ENCODE measurements at places on chromosomes 7 and 10.

DNA sequence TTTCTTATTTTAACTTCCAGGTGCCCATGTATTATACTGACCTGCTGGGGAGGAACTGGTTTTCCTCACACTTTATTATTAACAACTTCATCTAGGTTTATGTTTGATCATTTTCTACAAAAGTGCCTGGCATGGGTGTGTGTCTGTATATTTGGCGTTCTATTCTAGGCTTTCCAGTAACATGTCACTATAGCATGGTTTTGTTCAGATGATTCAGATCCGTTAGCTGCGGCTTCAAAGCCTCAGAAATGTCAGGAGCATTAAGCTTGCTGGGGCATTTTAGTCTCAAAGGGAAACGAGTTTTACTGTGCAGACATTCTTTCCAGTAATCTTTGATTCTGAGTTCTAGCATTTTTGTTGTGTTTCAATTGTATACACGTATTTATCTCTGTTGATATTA, 2.3 kb downstream of the INPP5A start:
- peak; percentile 30 for DNase-seq
- H3K4me3 ChIP-seq = peak overlapping the region; percentile 94
- H3K4me1 ChIP-seq = peaks cover 66% of the 10 kb centered on the region
- peaks cover 7% of the 10 kb centered on the region for H3K27me3 ChIP-seq
- H3K27ac ChIP-seq = peak overlapping the region; percentile 89

DNA sequence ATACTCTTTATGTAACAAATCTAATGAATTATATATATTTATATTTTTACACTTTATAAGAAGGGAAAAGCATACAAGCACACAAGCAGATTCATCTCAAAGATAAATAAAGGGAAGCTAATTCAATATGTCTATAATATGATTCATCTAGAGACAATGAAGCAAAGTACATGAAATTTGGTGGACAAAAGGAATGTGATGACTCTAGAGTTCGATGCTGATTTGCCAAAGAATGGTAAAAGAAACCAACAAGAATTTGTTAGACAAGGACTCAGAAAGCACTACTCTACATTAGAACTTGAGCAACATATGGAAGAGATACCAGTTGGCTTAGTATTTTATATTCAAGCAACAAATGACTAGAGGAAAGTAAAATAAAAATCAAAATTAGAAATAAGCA, 536.5 kb upstream of the TEX47 start:
- H3K27ac ChIP-seq = no peak overlapping the region
- no peaks in the 10 kb centered on the region for H3K27me3 ChIP-seq
- H3K4me3 ChIP-seq = no peak overlapping the region
- no peaks in the 10 kb centered on the region for H3K4me1 ChIP-seq

DNA sequence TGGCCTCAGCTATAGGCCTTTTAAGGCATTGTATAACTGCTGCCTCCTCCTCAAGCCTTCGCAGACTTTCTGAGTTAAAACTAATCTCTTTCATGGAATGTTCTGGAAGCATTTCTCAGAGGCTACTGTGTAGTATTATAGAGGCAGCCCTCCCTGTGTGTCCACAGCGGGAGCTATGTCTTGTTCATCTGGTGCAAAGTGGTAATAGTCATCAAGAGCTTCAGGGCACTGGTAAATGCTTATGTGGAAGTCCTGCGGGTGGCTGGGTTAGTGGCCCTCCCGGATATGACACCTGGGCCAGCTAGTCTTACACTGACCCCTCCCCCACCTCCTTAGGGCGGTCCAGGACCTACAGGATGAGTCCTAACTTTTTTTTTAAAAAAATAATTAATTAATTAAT, 2.2 kb upstream of the ABHD11 start:
- peak overlapping the region; percentile 56 for H3K4me3 ChIP-seq
- H3K36me3 ChIP-seq = no peaks in the 10 kb centered on the region
- H3K27ac ChIP-seq = no peak overlapping the region

- H3K27ac ChIP-seq = no peak overlapping the region
- DNase-seq = no peak
- H3K27me3 ChIP-seq = no peaks in the 10 kb centered on the region
- peaks cover 14% of the 10 kb centered on the region for H3K4me1 ChIP-seq
- H3K36me3 ChIP-seq = no peaks in the 10 kb centered on the region
Measured at GRCh38 chr7:70790215-70791073, 341.5 kb upstream of the GALNT17 start.

DNA sequence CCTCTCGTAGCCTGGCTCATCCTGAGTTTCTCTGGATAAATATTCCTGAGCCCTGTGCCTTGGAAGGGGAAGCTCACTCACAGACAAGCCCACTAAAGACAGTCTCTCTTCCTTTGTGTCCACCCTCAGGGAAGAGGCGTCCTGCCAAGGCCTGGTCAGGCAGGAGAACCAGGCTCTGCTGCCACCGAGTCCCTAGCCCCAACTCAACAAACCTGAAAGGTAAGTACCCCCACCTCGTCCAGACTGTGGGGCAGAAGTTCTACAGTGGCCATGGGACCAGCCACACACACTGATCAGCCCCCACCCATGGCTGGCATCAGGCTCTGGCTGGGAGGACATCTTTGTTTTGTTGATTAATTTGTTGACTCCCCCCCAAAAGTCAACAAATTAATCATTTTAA, 2.8 kb downstream of the GPR15LG start:
- no peak overlapping the region for H3K4me3 ChIP-seq
- no peaks in the 10 kb centered on the region for H3K27me3 ChIP-seq
- peaks cover 6% of the 10 kb centered on the region for H3K4me1 ChIP-seq
- peak overlapping the region; percentile 30 for H3K27ac ChIP-seq

DNA sequence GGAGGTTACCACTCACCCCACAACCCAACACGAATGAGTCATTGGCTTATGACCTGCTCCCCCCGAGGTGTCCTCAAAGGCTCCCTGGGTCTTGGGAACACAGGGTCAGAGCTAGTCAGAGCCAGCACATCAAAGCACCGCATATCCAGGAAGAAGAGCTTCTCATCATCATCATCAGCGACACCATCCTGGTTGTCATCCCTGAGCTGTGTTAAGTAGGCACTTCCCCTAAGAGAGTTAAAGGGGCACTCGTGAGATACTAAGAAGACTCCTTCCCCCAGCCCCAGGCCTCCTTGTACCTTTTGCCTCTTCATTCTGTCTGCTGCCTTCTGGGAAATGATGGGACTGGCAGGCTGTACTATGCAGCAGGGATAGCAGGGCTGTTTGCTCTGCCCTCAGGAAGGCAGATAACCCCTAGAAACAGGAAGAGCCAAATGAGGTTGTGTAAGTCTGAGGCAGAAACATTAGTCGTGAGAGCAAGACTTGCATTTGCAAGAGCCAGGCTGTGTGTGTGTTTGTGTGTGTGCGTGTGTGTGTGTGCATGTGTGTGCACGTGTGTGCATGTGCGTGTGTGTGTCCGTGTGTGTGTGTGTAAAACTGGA, 11.1 kb upstream of the CPA1 start:
- DNase-seq = no peak
- peaks cover 3% of the 10 kb centered on the region for H3K36me3 ChIP-seq
- H3K27ac ChIP-seq = peak overlapping the region; percentile 42
- peaks cover 29% of the 10 kb centered on the region for H3K4me1 ChIP-seq

Measured in activated T-helper 1 cell treated with anti-CD3 and anti-CD28 coated beads, Interleukin-12 subunit alpha, Interleukin-12 subunit beta, Interleukin-2, Interleukin-4 antibody, amounts not matched to agents 30 ng/mL and 10 ng/mL and 1 ng/mL, durations not matched to agents 14 hours and 24 hours and 36 hours (primary cell).